ENCODE measurements at places on chromosomes 11 and 22. TPM values are rescaled to one million over a fixed set of nuclear protein-coding genes. Genes with fewer than 3 reads are reported as not detected.
A peak's percentile ranks its signal among the peaks of the same experiment; 100 is the strongest.

Gene PARVG
- not detected for total RNA-seq

Gene MUC6
- not detected for total RNA-seq

Gene LRP4
- total RNA-seq: 9.5 TPM

Gene FAM83F
- total RNA-seq: 25.9 TPM

Gene APOL3
- total RNA-seq: 0.85 TPM

Gene ACRV1
- total RNA-seq: not detected

GRCh38 chr11:107102692-107103477 is 84.6 kb upstream of the GUCY1A2 start:
- DNase-seq: peak; percentile 1

DNA sequence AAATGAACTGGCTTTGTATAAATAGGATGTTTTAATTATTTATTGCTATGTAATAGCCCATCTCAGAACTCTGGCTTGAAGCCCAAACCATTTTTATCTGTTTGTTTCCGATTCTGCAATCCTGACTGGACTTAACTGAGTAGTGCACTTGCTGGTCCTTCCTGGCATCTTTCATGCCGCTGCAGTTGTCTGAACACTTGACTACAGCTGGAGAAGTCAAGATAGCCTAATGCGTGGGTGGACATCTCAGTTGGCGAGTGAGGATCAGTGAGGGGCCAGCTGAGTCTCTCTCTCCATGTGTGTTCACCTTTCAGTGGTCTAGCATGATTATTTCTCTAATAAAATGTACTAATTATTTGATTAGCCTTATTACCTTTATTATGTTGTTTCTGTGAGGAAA is 105.8 kb downstream of the PRMT3 start:
- no peak for DNase-seq

DNA sequence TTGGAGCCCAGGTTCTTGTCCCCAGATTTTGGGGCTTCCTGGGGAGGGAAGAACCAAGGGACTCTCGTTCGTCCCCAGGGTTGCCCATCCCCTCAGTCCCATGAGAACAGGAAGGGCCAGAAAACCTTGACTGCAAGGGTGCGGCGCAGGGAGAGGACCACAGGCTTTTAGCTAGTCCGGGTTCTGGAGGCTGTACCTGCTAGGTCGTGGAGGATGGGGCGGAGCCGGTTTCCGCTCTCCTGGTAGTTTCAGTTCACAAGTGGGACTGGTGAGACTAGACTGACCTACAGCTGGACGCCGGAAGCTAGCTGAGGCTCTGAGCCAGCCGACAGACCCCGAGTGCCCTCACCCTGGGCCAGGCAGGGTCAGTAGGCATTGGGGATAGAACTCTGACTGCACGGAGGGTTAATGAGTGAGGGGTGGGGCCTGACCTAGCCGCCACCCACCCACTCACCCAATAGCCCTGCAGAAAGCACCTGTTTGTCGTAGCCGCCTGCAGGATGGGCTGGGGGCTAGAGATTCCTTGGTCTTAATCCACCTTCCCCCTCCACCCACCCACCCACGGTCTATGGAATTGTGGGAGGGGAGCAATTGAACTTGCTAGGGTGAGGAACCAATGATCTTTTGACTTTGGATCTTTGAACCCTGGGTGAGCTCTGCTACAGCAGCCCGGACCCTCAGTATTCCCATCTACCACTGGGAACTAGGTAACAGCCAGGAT is 1.5 kb downstream of the MAFF start:
- peak; percentile 46 for DNase-seq

DNA sequence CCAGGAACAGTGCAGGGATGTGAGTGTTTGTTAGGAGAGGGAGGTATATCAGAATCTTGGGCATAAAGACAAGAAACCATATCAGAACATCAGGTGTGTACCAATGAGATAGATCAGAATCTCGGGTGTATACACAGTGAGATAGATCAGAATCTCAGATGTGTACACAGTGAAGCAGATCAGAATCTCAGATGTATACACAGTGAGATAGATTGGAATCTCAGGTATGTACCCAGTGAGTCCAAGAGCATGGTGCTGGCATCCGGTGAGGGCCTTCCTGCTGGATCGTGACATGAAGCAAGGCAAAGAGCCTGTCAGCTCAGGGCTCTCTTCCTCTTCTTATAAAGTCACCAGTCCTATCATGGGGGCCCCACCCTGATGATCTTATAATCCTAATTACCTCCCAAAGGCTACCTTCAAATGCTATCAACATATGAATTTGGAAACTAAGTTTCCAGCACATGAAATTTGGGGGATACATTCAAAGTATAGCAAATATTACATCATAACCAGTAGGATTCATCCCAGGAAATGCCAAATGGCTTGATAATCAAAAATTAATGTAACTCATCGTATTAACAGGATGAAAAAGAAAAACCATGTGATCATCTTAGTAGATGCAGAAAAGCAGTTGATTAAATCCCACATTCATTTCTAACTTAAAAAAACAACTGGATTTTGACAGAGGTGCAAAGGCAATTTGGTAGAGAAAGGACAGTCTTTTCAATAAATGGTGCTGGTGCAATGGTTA is 28.6 kb downstream of the PPARA start:
- peak; percentile 9 for DNase-seq

DNA sequence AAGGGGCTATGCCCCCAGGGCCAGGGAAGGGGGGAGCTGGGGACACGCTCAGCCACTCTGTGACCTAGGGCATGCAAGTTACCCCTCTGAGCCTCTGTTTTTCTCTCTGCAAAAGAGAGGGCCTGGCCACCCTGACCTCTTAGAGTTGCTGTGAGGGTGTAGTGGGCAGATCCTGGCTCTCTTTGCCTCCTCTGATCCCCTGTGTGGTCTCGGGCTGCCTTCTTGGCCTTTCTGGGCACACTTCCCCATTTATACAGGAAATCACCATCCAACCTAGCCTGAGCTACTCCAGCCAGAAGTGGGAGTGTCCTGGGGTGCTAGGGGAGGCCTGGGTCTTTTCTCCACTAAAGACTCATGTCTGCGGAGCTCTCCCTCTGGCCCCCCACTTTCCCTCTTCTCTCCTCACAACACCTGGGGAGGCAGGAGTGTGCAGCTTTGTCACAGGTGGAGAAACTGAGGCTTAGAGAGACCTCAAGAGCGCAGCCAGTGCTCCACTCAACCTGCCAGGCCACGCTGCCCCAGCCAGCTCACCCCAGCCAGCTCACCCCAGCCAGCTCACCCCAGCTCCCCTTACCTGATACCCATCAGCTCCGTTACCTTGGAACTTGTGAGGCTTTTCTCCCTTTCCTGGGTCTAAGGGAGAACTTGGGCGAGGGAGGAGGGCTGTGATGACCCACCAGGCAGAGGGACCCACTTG is 1.4 kb downstream of the AIFM3 start:
- DNase-seq: no peak

GRCh38 chr11:26993965-26994457 is at the start of gene FIBIN:
Gene FIBIN (plus strand): TSS chr11:26994112. CDS start chr11:26994527, 415 bp downstream.
- peak; percentile 12 for DNase-seq

DNA sequence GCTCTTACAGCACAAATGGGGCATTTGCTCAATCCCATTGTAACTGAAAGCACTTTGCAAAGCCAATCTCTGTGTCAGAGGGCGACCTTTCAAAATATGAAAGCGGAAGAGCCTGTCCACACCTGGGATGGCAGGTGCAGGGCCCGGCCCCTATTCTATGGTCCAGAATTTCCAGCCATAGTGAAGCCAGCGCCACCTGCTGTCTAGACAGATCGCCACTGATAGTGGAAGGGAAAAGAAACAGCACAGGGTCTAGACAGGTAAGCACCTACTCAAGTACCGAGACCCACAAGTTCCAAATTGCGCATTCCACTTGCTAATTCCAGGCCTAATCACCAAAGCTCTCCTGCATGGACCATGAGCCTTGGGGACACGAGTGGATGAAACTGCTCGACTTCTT is 141.4 kb downstream of the NTM start:
- no peak for DNase-seq

DNA sequence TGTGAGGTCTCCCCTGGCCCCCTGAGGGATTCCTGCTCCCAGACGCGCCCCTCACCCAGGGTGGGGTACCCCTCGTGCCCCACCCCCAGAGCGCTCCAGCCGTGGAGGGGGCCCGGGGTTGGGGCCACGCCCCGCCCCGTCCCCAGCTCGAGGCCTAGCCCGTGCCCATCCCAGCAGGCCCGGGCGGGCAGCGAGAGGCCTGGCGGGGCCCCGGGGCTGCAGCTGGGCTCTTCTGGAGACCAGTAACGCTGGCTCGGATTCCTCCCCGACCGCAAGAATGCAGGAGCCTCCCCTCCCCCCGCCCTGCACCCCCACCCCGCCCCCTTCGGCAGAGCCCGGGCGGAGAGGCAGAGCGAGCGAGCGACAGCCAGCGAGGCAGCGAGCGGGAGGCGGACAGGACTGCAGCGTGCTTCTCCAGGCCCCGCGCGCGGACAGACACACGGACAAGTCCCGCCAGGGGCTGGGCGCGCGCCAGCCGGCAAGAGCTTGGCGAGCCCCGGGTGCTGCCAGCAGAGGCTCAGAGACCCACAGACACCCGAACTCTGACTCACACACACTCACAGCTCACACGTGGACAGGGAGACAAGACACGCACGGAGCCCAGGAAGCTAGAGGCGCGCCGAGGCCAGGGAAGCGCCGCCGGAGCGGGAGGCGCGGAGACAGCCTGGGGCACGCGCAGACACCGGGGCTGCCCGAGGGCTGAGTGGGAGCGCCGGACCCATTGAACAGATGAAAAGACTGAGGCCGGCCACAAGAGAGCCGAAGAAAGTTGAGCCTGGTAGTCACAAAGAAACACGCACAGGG is 15.2 kb downstream of the BCL9L start:
- DNase-seq: peak; percentile 83

- no peak for DNase-seq
These were observed 1.3 kb downstream of the PYGM start for GRCh38 chr11:64758330-64759079.

GRCh38 chr22:20354238-20354975 is 34.5 kb upstream of the DGCR6L start:
- DNase-seq: no peak

DNA sequence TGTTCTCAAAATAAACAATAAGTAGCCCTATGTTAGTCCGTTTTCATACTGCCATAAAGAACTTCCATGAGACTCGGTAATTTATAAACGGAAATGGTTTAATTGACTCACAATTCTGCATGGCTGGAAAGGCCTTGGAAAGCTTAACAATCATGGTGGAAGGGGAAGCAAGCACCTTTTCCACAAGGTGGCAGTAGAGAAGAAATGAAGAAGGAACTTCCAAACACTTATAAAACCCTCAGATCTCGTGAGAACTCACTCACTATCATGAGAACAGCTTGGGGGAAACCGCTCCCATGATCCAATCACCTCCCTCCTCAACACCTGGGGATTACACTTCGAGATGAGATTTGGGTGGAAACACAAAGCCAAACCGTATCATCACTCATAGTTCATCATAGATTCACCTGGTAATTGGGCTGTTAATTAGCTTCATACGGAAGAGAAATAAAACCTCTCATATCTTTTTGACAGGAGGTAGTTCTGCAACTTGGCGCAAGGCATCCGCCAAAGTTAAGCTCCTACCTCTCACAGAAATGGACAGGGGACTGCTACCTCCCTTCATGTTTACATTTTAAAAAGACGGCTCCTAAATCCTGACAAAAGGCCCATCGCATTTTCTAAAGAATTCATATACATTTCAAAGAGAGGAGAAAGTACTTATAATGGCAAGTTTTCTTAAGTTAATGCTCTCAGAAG is 49.0 kb downstream of the MUC15 start:
- peak; percentile 24 for DNase-seq

DNA sequence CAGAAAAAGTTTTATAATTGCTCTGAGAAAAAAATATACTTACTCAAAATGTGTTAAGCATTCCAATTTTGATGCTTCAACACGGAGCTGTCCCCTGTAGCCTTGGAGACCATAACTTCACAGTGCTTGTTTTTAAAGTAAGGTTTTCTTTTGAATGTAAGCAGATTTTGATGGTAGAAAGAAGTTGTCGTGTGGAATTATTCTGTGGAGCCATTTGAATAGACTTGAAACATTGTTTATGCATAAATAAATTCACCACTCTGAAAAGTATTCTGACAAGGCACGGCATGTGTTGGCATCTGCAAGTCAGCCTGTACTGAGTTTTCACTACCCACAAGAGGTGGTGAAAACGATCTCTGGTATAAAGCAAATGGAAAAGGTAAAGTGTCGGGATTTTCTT is 115.5 kb downstream of the UVRAG start:
- no peak for DNase-seq

- no peak for DNase-seq
These were observed 62.4 kb downstream of the NECTIN1 start for GRCh38 chr11:119666463-119667131.

DNA sequence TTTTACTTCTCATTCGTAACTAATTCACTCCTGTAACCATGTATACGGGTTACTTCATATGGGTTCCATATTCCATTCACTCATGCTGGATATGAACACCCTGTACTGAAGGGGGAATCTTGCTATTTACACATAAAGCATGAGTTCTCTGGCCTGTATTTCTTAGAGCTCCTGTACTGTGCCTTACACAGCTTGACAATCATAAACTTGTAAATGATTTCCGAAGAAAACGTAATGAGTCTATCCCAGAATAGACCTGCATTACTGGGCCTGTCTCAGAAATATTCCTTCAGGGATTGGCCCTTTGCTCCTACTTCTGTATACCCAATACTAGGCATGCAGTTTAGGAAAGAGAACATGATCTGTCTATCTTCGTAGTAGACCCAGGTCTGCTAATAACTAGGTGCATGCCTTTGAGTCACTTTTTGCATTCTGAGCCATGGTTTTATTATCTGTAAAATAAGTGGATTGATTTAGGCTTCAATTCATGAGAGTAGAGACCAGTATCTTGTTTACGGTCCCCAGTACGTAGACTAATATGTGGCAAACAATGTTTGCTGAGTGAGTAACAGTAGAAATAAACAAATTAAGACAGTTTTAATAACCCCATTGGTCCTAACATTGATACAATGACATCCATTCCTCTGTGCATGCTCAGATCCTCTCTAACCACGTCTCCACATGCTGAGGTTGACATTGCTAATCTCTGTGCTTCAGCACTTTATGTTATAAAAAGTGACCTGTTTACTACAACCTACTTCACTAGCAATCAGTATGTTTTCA is 1.2 kb downstream of the CCDC34 start:
- DNase-seq: no peak

DNA sequence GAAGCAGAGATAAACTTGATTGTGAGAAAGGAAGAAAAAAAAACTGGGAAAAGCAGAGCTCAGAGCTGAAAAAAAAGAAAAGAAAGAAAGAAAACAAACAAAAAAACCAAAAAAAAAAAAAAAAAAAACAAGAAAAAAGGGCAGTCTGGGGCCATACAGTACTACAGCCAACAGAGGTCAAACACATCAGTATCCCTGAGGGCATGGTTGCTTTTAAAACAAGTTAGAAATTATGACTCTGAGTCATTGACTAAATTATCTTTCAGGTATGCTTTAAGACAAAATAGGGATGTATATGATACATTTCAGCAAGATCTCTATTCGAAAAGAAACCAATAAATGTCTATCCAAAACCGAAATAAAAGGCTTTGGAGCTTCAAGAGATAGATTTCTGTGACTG is 37.1 kb upstream of the TLCD5 start:
- DNase-seq: no peak

DNA sequence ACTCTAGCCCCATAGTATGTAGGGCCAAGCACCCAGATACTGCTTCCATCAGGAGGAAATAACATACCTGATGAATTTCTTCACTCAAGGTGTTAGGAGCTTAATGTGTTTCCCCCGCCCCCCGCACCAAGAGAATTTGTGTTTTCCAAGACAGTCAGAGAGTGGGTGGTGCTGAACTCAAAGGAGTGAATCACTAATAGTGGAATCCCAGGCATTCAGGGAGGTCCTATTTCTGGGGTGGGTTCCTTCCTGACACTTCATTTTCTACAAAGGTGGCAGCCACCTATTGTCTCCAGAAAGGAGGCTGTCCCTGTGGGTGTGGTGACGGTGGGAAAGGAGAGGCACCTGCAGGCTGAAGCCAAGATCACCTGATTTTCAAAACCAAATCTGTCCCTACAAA is 50.8 kb upstream of the ELF5 start:
- peak; percentile 77 for DNase-seq
